MM.1S (cell line): ENCODE measurements at places on chromosomes 1 and 21.

GRCh38 chr1:8078176-8078671 is 52.1 kb upstream of the ERRFI1 start:
- H3K4me1 ChIP-seq, result no peaks in the 10 kb centered on the region
- DNase-seq, result no peak
- no peak overlapping the region for H3K4me3 ChIP-seq
- H3K36me3 ChIP-seq, result no peaks in the 10 kb centered on the region

GRCh38 chr1:193105821-193106177 is 585 bp upstream of the GLRX2 start:
- no peak for DNase-seq
- H3K27me3 ChIP-seq, result no peaks in the 10 kb centered on the region
- peak overlapping the region; percentile 83 for H3K4me3 ChIP-seq
- peak overlapping the region; percentile 58; the same call in 1 of the 2 replicates for H3K27ac ChIP-seq
- H3K36me3 ChIP-seq, result no peaks in the 10 kb centered on the region

GRCh38 chr1:75745276-75745675 is 20.8 kb downstream of the ACADM start:
- H3K4me3 ChIP-seq, result no peak overlapping the region
- H3K27me3 ChIP-seq, result no peaks in the 10 kb centered on the region

GRCh38 chr1:7640920-7641585 is 130.0 kb upstream of the VAMP3 start:
- no peaks in the 10 kb centered on the region for H3K36me3 ChIP-seq
- H3K27me3 ChIP-seq, result peaks cover 93% of the 10 kb centered on the region
- H3K4me3 ChIP-seq, result no peak overlapping the region
- H3K4me1 ChIP-seq, result no peaks in the 10 kb centered on the region
- DNase-seq, result no peak
- H3K27ac ChIP-seq, result no peak overlapping the region

DNA sequence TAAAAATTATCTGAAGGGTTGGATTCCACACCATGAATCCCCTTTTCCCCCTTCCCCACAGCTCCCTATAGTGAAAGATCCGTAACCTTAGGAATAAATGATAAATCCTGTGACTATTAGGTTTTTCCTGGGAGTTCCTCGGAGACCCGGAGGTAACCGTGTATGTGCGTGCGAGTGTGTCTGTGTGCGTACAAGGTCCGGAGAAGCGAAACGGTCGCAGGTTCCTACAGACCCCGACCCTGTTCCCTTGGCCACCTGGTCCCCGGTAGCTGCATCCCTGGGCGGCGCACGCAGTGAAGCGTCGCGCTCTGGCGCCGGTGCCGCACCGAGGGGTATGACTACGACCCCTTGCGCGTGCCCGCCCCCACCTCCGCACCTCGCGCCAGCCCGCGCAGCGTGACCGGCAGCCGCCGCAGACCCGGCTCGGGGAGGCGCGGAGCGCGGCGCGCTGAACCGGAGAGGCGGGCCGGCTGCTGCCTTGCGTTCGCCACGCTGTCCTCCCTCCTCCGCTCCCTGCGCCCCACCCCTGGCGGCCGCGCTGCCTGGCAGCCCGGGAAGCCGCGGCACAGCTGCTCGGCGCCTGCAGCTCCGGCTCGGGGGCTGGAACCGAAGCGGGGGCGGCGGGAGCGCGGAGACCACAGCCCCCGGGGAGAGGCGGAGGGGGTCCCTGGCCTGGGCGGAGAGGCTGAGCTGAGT is at the start of gene AK5:
Gene AK5 (plus strand): TSS at position 529 of the 696 bp plus-strand sequence. CDS start 295 bp downstream, outside the sequence.
- H3K4me1 ChIP-seq, result no peaks in the 10 kb centered on the region
- DNase-seq, result no peak
- peak within 1 kb of the TSS; percentile 54 for H3K4me3 ChIP-seq
- H3K27me3 ChIP-seq, result no peaks in the 10 kb centered on the region
- no peak within 1 kb of the TSS for H3K27ac ChIP-seq

GRCh38 chr1:218867941-218868626 is 305.6 kb upstream of the LYPLAL1 start:
- H3K27ac ChIP-seq, result no peak overlapping the region
- no peaks in the 10 kb centered on the region for H3K36me3 ChIP-seq
- H3K27me3 ChIP-seq, result no peaks in the 10 kb centered on the region
- no peak for DNase-seq

GRCh38 chr21:35367553-35367952 is 318.5 kb upstream of the RUNX1 start:
- no peaks in the 10 kb centered on the region for H3K36me3 ChIP-seq
- H3K27me3 ChIP-seq, result no peaks in the 10 kb centered on the region
- no peak overlapping the region for H3K27ac ChIP-seq
- no peak for DNase-seq

DNA sequence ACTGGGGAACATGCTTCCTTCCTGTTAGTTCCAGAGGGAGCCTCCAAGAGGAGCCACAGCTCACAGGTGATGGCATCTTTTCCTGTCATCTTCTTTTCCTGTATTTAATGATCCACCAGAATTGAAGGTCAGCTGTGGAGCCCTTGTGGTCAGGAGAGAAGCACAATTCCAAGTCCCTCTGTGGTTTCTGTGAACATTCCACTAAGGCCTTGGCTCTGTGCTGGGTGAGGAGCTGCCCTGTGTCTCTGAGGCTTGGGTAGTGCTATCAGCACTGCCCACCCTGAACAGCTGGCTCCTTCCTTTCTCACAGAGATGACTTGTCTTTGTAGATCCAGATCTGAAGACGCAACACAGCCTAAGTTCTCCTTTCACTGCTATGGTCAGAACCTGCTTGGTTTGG is 141.9 kb upstream of the MAP1LC3C start:
- no peaks in the 10 kb centered on the region for H3K27me3 ChIP-seq
- H3K27ac ChIP-seq, result no peak overlapping the region
- H3K4me1 ChIP-seq, result no peaks in the 10 kb centered on the region
- no peak overlapping the region for H3K4me3 ChIP-seq
- H3K36me3 ChIP-seq, result no peaks in the 10 kb centered on the region

- no peak for DNase-seq
- no peak overlapping the region for H3K27ac ChIP-seq
- H3K4me1 ChIP-seq, result peaks cover 20% of the 10 kb centered on the region
- no peaks in the 10 kb centered on the region for H3K27me3 ChIP-seq
Observed at GRCh38 chr1:238648751-238649150, 737.6 kb upstream of the CHRM3 start.

DNA sequence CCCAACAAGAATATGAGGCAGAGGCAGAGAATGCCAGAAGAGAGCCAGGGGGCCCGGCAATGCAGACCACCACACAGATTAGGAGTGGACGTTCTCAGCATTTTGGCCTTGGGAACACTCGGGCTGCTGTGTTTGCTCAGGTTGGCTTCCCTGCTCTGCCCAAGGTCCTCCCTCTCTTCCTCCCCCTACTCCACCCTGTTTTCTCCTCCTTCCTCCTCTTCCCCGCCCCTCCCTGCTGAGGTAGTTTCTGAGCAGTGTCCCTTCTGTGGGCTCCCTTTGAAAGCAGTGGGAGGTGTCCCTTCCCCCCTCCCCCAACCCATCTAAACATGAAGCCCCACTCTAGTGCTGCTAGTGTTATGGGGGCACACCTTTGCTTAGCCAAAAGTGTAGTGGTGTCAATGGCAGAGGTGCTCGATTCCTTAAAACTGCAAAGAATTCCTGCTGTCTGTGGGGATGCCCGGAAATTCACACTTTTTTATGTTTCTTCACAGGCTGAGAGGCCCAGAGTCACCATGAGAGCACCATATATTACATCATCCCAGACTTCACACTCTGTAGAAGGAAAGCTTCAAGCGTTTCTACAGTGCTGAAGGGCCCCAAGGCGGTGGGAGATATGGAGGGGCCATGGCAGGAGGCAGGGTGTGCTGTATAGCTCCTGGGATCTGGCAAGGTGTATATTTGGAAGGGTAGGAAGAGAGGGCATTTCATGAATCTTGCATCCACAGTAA is at the start of gene HHIPL2:
Gene HHIPL2 (minus strand): TSS at position 161 of the 728 bp plus-strand sequence. CDS start 60 bp downstream, at position 101.
- no peak within 1 kb of the TSS for H3K4me3 ChIP-seq
- H3K27ac ChIP-seq, result no peak within 1 kb of the TSS
- no peak for DNase-seq
- no peaks in the 10 kb centered on the region for H3K36me3 ChIP-seq

GRCh38 chr1:66705110-66705509 is 47.1 kb upstream of the DYNLT5 start:
- H3K4me1 ChIP-seq, result no peaks in the 10 kb centered on the region
- no peak overlapping the region for H3K4me3 ChIP-seq
- no peak for DNase-seq
- H3K36me3 ChIP-seq, result no peaks in the 10 kb centered on the region
- no peaks in the 10 kb centered on the region for H3K27me3 ChIP-seq

DNA sequence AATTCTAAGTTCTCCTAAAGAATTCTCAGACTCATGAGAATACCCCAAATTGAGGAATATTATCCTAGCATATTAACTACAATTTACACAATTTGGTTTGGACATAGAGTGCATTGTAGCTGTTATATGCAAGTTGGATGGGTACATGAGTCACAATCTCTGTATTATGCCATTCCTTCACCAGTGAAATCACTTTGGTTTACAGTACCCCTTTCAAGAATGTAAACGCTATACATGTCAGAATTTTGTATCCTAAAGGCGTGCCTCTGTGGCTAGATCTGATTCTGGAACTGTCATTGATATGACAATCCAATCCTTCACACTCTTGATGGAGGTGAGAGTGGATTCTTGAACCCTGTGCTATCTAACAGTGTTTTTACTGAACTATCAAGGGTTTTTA is 6.7 kb upstream of the IL10RB start:
- peaks cover 3% of the 10 kb centered on the region; the same call in 1 of the 2 replicates for H3K4me1 ChIP-seq
- H3K4me3 ChIP-seq, result no peak overlapping the region
